NCI-H460 (cell line): ENCODE measurements at places on chromosomes 11 and 22.

- DNase-seq = peak; percentile 26
These were observed 53.2 kb downstream of the SPON1 start for GRCh38 chr11:14015711-14016110.

DNA sequence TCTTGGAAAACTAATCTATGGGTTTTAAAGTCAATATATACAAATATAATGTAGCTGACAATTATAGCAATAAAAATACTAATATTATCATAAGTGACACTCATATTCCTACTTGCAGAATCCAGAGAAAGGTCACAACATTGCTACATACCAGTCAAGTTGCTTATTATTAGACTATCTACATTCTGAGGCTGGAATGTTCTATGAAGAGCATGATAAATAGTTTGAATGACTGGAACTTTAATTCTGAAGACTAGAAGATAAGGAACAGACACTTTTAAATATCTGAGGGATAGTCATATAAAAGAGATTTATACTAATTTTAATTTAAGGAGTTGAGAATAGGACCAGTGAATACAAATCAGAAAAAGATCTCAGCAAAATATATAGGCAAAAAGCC lies 146.0 kb downstream of the GUCY1A2 start:
- DNase-seq = no peak

DNA sequence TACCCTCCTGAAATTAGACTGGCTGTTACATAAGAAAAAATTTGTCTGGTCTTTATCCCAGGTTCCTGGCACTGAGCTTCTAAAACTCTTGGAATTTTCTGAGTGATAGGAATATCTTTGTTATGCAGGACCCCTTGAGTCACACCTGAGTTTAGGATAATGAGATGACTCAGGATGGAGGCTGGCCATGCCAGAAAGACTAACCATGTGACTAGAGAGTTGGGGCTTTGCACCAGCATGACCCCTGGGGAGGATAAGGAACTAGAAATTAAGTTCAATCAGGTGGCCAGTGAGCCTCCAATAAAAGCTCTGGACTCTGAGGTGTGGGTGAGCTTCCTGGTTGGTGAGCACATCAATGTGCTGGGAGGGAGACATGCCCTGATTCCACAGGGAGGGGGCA lies 88.1 kb downstream of the XRRA1 start:
- no peak for DNase-seq

GRCh38 chr11:118086913-118087768 lies at the start of gene SMIM35:
Gene SMIM35 (minus strand): TSS chr11:118086963. CDS start chr11:118086757, 206 bp downstream.
- DNase-seq = no peak

DNA sequence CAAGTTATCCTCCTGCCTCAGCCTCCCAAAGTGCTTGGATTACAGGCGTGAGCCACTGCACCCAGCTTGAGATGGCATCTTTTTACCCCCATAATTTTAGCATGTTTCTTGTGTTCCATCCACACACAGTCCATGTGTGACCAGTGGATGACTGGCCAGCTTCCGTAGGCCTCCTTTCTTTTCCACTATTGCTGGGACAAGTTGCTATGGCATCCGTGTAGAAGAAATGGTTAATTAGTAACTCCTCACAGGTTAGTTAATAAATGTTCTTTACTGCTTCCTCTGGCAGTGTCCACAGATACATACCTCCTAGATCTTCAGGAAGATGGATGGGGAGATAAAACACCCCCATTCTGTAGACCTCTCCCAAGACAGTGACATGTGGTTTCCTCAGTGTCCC lies 154.3 kb upstream of the RASSF10 start:
- DNase-seq = no peak
